Lower leg skin (tissue), 4 donors: ENCODE measurements at places on chromosomes 13 and 19.
A peak's percentile ranks its signal among the peaks of the same experiment; 100 is the strongest.

DNA sequence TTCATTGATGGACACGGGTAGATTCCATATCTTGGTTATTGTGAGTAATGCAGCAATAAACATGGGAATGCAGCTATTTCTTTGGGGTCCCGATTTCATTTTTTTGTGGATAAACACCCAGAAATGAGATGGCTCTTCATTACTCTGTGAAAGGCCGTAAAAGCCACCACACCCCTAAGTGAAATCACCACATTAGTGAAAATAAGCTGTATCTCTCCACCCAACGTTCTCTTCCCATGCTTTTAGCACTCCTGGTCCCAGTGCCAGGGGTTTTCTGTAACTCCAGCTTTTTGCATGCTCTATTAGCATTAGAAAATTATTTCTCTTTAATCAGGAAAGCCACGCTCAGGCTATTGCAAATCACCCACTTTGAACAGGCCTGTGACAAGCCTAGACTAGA lies 15.8 kb downstream of the CHAMP1 start:
- no peak for DNase-seq

GRCh38 chr19:12833738-12834565 lies 427 bp downstream of the RTBDN start:
- no peak for DNase-seq

GRCh38 chr13:52852444-52852843 lies 4.0 kb upstream of the PCDH8 start:
- DNase-seq = no peak

DNA sequence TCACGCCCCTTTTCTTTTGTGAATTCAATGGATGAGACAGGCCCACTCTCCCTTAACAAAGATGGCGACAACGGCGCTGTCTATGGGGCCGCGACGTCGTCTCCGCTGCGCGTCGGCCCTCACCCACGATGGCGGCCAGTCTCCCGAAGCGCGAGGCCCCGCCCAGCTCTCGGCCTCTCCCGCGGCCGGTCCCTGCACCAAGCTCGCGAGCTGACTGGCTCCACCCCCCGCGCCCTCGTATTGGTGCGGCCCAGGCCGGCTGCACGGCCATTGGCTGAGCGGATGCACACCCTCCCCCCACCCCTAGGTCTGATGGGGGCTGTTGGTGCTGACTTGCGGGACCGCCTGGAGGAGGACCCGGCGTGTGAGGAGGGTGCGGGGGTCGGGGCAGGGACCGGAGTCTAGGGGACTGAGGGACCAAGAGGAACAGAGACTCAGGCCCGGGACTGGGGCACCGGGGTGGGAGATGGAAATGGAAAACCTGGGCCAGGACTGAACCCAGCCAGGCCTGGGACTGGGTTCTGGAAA lies 4.8 kb downstream of the SPHK2 start:
- DNase-seq = peak; percentile 99

GRCh38 chr13:93775507-93776108 lies 549.0 kb downstream of the GPC6 start:
- no peak for DNase-seq

DNA sequence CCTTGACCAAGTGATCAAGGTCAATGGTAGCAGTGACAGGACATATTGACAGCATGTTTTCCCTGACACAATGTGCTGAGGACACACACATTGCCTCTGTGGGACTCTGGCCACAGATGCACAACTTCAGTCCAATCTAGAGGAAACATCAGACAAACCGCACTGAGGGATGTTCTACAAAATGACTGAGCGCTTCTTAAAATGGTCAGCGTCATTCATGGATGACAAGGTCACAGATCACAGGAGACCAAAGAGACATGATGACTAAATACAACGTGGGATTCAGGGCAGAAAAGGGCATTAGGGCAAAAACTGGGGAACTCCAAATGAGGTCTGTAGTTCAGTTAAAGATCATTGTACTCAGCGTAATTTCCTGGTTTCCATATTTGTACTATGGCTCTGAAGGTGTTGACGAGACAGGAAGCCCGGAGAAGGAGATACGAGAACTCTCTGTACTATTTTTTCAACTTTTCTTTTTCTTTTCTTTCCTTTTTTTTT lies 20.6 kb downstream of the PBX4 start:
- DNase-seq = no peak

GRCh38 chr13:112572366-112572765 lies 15.6 kb downstream of the TUBGCP3 start:
- no peak for DNase-seq

DNA sequence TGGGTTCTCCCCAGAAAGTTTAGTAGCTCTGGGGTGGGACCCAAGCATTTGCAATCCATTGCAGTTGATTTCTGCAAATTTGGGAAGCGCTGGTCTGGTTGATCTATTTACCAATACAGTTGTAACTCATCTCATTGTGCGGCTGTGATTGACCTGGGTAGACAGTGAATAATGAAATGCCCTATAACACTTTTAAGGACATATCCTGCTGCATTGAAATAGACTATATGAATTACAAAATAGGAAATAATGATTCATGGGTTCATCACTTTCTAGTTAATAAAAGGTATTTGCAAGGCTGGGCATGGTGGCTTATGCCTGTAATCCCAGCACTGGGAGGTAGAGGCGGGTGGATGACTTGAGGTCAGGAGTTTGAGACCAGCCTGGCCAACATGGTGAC lies 59.0 kb upstream of the FARP1 start:
- DNase-seq = no peak
